ENCODE measurements at places on chromosomes 1 and 21. TPM values are rescaled to one million over a fixed set of nuclear protein-coding genes. Genes with fewer than 3 reads are reported as not detected.
A peak's percentile ranks its signal among the peaks of the same experiment; 100 is the strongest.

DNA sequence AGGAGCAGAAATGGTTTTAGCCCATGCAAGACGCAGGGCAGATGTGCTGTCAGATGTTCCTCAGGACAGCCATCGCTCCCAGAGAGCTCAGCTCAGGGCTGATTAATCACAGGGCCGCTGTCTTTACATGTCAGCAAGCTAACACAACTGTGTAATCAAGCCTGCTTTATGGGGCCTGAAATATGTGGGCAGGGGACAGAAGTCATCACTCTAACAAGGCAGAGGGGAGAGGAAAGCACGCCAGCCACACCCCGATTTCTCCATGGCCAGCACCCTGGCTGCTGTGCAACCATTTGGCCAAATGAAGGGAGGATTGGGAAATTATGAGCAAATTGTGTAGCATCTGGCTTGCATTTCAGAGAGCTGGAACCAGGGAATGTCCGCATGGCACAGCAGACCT is 368.8 kb downstream of the NPHP4 start:
- H3K4me3 ChIP-seq = no peak overlapping the region
- H3K36me3 ChIP-seq = no peaks in the 10 kb centered on the region
- no peaks in the 10 kb centered on the region for H3K4me1 ChIP-seq
- no peaks in the 10 kb centered on the region for H3K27me3 ChIP-seq
- DNase-seq = no peak
- H3K27ac ChIP-seq = no peak overlapping the region

GRCh38 chr1:94012708-94013366 is 103.6 kb upstream of the GCLM start:
- no peak for DNase-seq
- H3K27ac ChIP-seq = no peak overlapping the region
- no peaks in the 10 kb centered on the region for H3K36me3 ChIP-seq
- no peak overlapping the region for H3K4me3 ChIP-seq
- no peaks in the 10 kb centered on the region for H3K27me3 ChIP-seq

DNA sequence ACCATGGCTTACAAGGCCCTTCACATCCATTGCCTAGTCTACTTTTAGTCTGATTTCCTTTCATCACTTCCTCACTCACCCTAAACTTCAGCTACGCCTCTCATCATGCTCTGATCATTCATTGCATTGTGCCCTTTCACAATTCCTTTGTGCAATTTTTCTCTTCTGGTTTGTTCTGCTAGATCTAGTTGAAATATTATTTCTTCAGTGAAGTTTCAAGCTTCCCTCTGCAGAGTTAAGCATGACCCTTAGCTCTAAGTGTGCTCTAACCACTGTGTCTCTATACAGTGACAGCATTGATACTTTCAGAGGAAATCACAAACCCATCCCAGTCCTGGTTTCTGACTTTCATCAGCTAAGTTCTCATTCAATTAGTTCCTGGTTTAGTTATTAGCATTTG is 166.1 kb downstream of the PLA2G4A start:
- H3K27me3 ChIP-seq = no peaks in the 10 kb centered on the region
- no peak overlapping the region for H3K27ac ChIP-seq
- DNase-seq = no peak
- no peaks in the 10 kb centered on the region for H3K4me1 ChIP-seq
- no peak overlapping the region for H3K4me3 ChIP-seq

DNA sequence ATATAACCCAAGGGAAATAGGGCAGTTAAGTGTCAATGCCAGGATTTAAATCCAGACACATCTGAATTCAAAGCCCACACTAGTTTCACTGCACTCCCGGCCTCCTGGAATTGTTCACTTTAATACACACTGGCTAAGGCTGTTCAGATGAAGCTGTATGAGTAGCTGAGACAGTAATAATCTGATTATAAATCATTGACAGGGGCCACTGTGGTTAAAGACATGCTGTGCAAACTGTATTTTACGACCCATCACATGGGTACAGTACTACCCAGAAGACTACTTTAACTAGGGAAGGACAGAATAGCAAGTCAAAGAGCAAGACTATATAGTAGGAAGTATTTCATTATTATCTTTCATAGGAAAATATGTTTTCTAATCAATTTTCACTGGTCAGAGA is 16.1 kb upstream of the NTNG1 start:
- no peaks in the 10 kb centered on the region for H3K27me3 ChIP-seq
- no peaks in the 10 kb centered on the region for H3K4me1 ChIP-seq
- no peak for DNase-seq
- H3K27ac ChIP-seq = no peak overlapping the region
- H3K36me3 ChIP-seq = no peaks in the 10 kb centered on the region

DNA sequence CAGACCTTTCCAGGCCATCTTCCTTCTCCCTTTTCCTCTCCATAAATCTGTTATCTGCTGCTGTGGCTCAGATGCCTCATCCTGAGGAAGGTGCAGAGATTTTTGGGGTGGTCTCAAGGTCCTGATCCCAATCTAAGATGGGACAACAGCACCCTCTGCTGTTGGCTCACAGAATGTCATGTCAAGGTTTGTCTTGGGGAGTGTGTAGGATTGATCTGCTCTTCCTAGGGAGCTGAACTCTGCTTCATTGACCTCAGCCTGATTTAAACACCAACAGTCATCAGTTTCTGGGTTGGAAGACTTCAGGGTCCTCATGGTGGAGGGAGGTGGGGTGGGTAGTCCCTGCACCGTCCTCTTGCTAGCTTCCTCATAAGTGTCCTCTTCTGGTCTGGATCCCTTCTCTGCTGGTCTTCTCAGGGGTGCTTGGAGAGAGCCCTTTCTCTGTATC is 62.8 kb upstream of the LAX1 start:
- peaks cover 32% of the 10 kb centered on the region for H3K36me3 ChIP-seq
- no peak for DNase-seq
- H3K27ac ChIP-seq = no peak overlapping the region
- H3K27me3 ChIP-seq = no peaks in the 10 kb centered on the region
- no peak overlapping the region for H3K4me3 ChIP-seq

- peak overlapping the region; percentile 98 for H3K27ac ChIP-seq
- H3K4me1 ChIP-seq = peaks cover 21% of the 10 kb centered on the region
- peak; percentile 51 for DNase-seq
- no peaks in the 10 kb centered on the region for H3K27me3 ChIP-seq
- peak overlapping the region; percentile 99 for H3K4me3 ChIP-seq
- H3K36me3 ChIP-seq = no peaks in the 10 kb centered on the region
These were observed 648 bp upstream of the ADAR start for GRCh38 chr1:154608397-154609270.

DNA sequence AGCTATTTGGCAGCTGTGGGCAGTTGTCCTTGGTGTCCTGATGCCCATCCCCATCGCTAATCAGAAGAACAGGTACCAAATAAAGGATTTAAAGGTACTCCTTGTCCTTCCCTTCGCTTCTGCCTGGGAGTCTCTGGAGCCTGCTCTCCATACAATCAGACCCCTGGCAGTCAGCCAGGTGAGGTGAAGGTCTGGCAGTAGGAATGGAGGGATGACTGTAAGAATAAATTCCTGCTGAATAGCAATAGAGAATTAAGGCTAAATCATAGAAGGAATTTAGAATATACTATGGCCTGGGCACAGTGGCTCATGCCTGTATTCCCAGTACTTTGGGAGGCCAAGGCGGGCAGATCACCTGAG is 9.2 kb downstream of the THBS3 start:
- H3K27ac ChIP-seq = no peak overlapping the region
- peaks cover 25% of the 10 kb centered on the region for H3K4me1 ChIP-seq
- no peak overlapping the region for H3K4me3 ChIP-seq
- no peaks in the 10 kb centered on the region for H3K27me3 ChIP-seq
- DNase-seq = no peak
- H3K36me3 ChIP-seq = peaks cover 5% of the 10 kb centered on the region

DNA sequence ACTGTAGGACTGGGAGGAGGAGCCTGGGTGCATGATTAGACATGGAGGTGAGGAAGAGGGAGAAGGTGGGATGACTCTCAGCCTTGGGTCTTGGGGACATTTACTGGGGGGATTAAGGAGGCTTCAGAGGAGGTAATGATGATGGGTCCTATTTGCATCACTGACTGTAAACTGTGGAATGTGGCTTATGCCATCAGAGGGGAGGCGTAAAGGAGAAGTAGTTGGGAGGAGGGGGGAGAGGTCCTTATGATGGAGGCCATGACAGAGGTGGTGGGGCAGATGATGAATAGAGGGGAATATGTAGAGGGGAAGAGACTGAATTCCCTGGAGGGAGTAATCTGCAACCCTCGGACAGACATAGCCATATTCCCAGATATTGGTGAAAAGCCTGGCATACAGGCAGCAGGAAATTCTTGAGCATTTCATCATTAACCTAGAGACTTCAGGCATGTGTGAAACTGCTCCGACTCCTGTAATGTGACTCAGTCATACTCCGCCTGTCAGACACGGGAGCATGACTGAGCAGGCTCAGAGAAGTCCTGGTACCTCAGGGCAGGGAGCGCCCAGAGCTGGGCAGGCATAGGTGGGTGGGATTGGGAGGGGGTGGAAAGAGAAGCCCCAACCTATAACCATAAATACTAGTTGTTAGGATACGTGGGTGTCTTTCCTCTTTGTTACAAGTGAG is 8.0 kb upstream of the LCE5A start:
- no peak overlapping the region for H3K4me3 ChIP-seq
- no peaks in the 10 kb centered on the region for H3K4me1 ChIP-seq
- DNase-seq = peak; percentile 3
- H3K36me3 ChIP-seq = no peaks in the 10 kb centered on the region
- H3K27me3 ChIP-seq = no peaks in the 10 kb centered on the region

DNA sequence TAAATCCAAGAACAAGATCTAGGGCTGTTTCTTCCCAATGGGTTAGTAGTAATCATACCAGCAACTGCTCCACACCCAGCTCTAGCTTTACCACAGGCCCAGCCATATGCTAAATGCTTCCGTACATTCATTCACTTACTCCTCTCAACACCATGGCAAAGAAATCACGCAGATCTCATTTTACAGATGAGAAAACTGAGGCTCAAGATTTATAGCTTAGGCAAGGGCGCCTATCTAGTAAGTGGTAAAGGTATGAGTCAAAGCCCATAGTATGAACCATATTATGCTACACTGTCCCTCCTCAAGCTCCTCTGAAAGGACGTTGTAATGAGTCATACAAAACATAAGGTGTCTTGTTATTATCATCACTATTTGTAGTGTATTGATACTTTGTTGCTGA is 82.2 kb downstream of the NIBAN1 start:
- no peak overlapping the region for H3K4me3 ChIP-seq
- H3K27me3 ChIP-seq = no peaks in the 10 kb centered on the region
- no peaks in the 10 kb centered on the region for H3K36me3 ChIP-seq
- DNase-seq = no peak

DNA sequence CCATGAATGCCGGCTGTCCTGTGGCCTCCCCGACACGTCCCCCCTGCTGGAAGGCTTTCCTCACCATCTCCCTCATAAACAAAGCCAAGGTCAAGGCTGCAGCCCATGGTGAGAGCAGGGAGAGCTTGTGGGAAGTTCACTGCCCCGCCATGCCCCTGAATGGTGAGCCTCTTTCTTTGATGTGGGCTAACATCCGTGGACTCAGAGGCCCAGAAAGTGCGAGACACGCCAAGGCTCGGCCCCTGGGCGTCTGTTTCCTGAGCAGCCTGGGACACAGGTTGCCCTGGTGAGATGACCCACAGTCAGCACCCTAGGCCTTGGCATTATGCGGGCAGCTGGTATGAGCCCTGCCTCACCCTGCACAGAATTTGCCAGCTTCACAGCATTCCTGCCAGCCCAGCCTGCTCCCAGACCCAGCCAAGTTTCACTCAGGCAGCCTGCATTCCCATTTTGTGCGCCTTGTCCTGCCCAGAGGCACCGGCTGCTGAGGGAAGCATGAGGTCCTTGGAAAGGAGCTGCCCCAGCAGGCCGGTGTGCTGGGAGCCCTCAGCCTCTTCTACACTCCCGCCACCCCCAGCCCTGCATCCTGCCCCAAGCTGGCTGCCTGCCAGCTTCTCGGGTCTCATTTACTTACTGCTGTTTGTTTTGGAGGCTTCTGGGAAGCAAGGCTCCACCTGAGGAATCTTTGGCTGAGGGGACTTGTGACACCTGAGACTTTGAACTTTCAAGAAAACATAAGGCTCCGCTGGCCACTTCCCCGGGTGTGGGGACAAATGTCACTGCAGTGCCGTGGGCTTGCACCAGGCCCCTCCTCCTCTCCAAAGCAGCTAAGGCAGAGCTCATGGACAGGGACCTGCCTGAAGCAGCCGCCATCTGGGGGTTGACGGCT is 31.9 kb downstream of the NEK2 start:
- DNase-seq = no peak
- no peak overlapping the region for H3K27ac ChIP-seq
- H3K4me1 ChIP-seq = peaks cover 23% of the 10 kb centered on the region
- no peak overlapping the region for H3K4me3 ChIP-seq

GRCh38 chr1:191174298-191174697 is 696.6 kb upstream of the BRINP3 start:
- H3K27me3 ChIP-seq = no peaks in the 10 kb centered on the region
- H3K4me1 ChIP-seq = no peaks in the 10 kb centered on the region
- no peak overlapping the region for H3K4me3 ChIP-seq
- no peak overlapping the region for H3K27ac ChIP-seq

DNA sequence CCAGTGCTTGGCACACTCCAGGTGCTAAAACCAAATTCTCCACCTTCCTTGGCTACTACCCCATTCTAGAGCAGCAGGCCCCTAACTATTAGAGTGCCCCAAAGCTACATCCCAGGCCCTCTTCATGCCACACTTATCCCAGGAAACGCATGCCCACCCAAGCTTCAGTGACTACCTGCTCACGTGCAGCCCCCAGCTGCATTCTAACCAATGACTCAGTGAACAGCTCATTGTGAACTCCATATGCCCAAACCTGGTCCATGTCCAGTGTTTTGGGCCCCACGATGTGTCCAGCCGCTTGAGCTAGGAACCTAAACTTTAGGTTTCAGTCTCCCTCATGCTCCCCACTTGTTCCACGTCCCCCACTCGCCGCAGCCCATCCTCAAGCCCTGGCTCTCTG is 41.5 kb downstream of the NKAIN1 start:
- H3K4me1 ChIP-seq = peaks cover 4% of the 10 kb centered on the region
- no peak for DNase-seq

GRCh38 chr1:32622806-32623681 is 27.3 kb downstream of the ZBTB8OS start:
- H3K36me3 ChIP-seq = peaks cover 8% of the 10 kb centered on the region
- DNase-seq = no peak
- no peak overlapping the region for H3K4me3 ChIP-seq
- H3K27ac ChIP-seq = no peak overlapping the region
- H3K27me3 ChIP-seq = no peaks in the 10 kb centered on the region
- no peaks in the 10 kb centered on the region for H3K4me1 ChIP-seq

GRCh38 chr1:54882519-54882918 is 4.5 kb downstream of the DHCR24 start:
- no peak for DNase-seq
- peaks cover 39% of the 10 kb centered on the region for H3K4me1 ChIP-seq
- no peak overlapping the region for H3K27ac ChIP-seq
- H3K27me3 ChIP-seq = no peaks in the 10 kb centered on the region

GRCh38 chr1:83499998-83500397 is 498.9 kb downstream of the TTLL7 start:
- no peak overlapping the region for H3K27ac ChIP-seq
- H3K36me3 ChIP-seq = no peaks in the 10 kb centered on the region
- DNase-seq = no peak
- H3K4me1 ChIP-seq = no peaks in the 10 kb centered on the region
- no peaks in the 10 kb centered on the region for H3K27me3 ChIP-seq
- no peak overlapping the region for H3K4me3 ChIP-seq

The CASQ1 gene
- total RNA-seq = 2.1 TPM

The AMY2B gene
- total RNA-seq = 1.7 TPM

The FMO5 gene
- total RNA-seq = 1.3 TPM

The AXDND1 gene
- total RNA-seq = 1.1 TPM
